PC-9 (cell line): ENCODE measurements at places on chromosomes 6 and 20. TPM values are rescaled to one million over a fixed set of nuclear protein-coding genes. Genes with fewer than 3 reads are reported as not detected.

The MACROD2 gene
- total RNA-seq: 8.5 and 11.4 TPM in 2 replicates

DNA sequence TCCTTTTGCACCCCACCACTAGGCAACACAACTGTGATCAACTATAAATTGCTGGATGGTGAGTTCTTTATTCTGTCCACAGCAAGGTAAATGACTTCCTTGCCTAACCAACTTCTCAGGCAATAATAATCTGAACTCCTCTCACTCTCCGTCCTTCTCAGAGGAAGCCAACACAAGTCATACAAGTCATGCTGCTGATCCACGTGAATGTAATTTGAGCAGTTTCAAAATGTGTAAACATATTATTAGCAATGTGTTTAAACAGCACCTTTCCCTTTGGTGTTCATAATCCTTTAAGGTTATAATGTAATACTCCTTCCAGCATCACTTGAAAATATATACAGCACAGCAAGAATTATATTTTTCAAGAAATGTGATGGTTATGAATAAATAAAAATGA is 127.9 kb downstream of the QRSL1 start:
- H3K4me1 ChIP-seq: peaks cover 5% of the 10 kb centered on the region; the same call in 1 of the 2 replicates
- no peak overlapping the region for H3K27ac ChIP-seq
- H3K36me3 ChIP-seq: no peaks in the 10 kb centered on the region

The TSHZ2 gene
- total RNA-seq: not detected in 2 replicates

GRCh38 chr6:164345327-164345726 is 930.8 kb downstream of the QKI start:
- no peak overlapping the region for H3K4me3 ChIP-seq
- DNase-seq: no peak
- no peak overlapping the region for H3K27ac ChIP-seq
- peaks cover 16% of the 10 kb centered on the region; the same call in 1 of the 2 replicates for H3K27me3 ChIP-seq
- H3K36me3 ChIP-seq: no peaks in the 10 kb centered on the region
- H3K4me1 ChIP-seq: no peaks in the 10 kb centered on the region

The B3GALT4 gene
- 10.3 and 12.8 TPM in 2 replicates for total RNA-seq

- H3K27me3 ChIP-seq: no peaks in the 10 kb centered on the region
- H3K4me3 ChIP-seq: no peak overlapping the region
- H3K27ac ChIP-seq: no peak overlapping the region
Measured at GRCh38 chr6:90534337-90535025, 52.4 kb downstream of the MAP3K7 start.

DNA sequence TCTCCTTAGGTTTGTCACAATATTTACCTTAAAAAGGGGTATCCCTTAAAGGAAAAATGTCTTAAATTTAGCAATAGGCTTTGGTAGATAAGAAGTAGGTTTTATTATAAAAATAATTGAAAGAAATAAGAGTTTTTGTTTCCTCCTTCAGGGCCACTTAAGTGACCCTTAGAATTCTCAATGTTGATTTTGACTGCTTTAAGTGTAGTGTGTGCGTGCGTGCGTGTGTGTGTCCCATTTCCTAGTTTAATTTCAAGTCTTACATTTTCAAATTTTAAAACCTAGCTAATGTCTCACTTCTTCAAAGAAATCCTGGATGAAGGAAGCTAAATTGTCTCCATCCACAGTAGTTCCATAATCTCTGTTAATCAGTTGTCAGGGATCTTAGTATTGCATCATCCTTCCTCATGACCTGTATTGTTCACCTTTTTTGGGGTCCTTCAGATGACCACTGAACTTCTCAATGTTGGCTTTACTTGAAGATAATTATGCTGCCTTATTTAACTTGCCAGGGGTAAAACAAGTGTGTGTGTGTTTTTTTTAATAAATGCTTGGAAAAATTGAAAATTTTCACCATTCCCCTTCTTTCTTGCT is 50.7 kb upstream of the TFB1M start:
- no peak for DNase-seq
- H3K4me1 ChIP-seq: no peaks in the 10 kb centered on the region
- H3K4me3 ChIP-seq: no peak overlapping the region
- H3K36me3 ChIP-seq: no peaks in the 10 kb centered on the region
- no peak overlapping the region for H3K27ac ChIP-seq

GRCh38 chr6:41460742-41461336 is 85.3 kb upstream of the FOXP4 start:
- H3K27me3 ChIP-seq: peaks cover 7% of the 10 kb centered on the region; the same call in 1 of the 2 replicates
- peaks cover 11% of the 10 kb centered on the region for H3K4me1 ChIP-seq
- DNase-seq: no peak
- no peak overlapping the region for H3K4me3 ChIP-seq
- H3K27ac ChIP-seq: no peak overlapping the region
- H3K36me3 ChIP-seq: no peaks in the 10 kb centered on the region

The SLPI gene
- total RNA-seq: 55.1 and 111 TPM in 2 replicates

The SMIM28 gene
- total RNA-seq: not detected in 2 replicates

DNA sequence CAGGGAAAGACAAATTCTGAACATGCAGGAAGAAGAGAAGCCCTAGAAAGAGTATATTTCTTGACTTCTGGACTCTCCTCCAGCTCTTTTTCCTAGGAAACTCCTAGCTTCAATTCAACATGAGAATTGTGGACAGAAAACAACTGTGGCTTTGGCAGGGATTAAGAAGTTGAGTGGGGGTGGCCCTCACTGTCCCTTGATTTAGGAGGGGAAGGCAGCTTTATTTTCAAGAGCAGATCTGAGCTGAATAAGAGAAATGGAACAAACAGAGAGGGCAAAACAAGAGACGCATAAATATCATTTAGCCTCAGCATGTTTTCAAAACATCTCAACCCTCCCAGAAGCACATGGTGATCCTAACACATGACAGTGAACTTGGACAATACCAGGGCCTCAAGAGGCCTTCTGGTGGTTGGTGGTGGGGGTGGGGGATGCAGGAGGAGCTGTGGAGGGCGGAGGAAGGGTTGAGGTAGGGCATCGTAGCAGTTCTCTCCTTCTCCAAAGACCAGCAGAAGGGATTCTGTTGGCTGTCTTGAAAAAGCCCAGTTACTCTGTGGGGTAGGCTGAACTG is 21.1 kb upstream of the TAGAP start:
- no peak overlapping the region for H3K27ac ChIP-seq
- H3K4me1 ChIP-seq: no peaks in the 10 kb centered on the region
- no peaks in the 10 kb centered on the region for H3K36me3 ChIP-seq
- H3K4me3 ChIP-seq: no peak overlapping the region
- H3K27me3 ChIP-seq: peaks cover 61% of the 10 kb centered on the region

GRCh38 chr20:46757754-46758678 is 48.6 kb downstream of the SLC2A10 start:
- no peaks in the 10 kb centered on the region for H3K36me3 ChIP-seq
- peak; percentile 55 for DNase-seq
- no peak overlapping the region for H3K27ac ChIP-seq
- no peaks in the 10 kb centered on the region for H3K4me1 ChIP-seq
- no peak overlapping the region for H3K4me3 ChIP-seq
- no peaks in the 10 kb centered on the region for H3K27me3 ChIP-seq

The MRPS18A gene
- total RNA-seq: 49.1 and 54.8 TPM in 2 replicates

DNA sequence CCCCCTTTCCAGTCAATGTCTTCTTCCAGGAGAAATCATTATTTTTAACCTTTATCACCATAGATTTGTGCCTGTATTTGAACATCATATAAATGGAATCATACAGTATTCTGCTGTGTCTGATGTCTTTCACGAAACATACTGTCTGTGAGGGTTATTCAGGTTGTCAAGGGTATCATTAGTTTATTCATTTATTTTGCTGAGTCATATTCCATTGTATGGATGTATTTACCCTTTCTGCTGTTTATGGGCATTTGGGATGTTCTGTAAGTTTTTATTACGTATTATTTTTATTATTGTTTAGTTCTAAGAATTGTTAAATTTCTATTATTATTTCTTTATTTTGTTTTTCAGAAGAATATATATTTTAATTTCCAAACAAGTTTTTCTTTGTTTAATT is 22.0 kb downstream of the DNPH1 start:
- no peak overlapping the region for H3K27ac ChIP-seq
- no peak for DNase-seq
- no peaks in the 10 kb centered on the region for H3K36me3 ChIP-seq
- H3K27me3 ChIP-seq: no peaks in the 10 kb centered on the region
- H3K4me1 ChIP-seq: no peaks in the 10 kb centered on the region; the same call in 1 of the 2 replicates
- no peak overlapping the region for H3K4me3 ChIP-seq

DNA sequence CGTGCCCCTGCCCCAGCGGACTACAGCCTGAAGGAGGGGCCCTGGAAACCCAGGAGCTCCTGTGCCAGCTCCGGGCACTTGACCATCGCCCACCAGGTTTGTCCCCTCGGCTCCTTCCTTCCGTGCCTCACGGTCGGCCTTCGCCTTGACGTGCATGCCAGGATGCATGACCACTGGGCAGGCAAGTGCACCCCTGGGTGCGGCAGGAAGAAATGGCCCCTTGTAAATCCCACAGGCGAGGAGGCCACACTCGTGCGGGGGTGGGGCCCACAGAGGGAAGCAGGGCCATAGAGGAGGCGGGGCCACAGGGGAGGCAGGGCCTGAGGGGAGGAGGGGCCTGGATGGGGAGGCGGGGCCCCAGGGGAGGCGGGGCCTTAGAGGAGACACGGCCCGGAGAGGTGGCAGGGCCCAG is 81.7 kb downstream of the YTHDF1 start:
- H3K4me3 ChIP-seq: no peak overlapping the region
- H3K27me3 ChIP-seq: peaks cover 84% of the 10 kb centered on the region
- H3K36me3 ChIP-seq: no peaks in the 10 kb centered on the region

GRCh38 chr6:158086504-158087223 is 81.4 kb downstream of the SERAC1 start:
- no peak overlapping the region for H3K4me3 ChIP-seq
- H3K4me1 ChIP-seq: no peaks in the 10 kb centered on the region
- no peaks in the 10 kb centered on the region for H3K27me3 ChIP-seq
- no peak overlapping the region for H3K27ac ChIP-seq

DNA sequence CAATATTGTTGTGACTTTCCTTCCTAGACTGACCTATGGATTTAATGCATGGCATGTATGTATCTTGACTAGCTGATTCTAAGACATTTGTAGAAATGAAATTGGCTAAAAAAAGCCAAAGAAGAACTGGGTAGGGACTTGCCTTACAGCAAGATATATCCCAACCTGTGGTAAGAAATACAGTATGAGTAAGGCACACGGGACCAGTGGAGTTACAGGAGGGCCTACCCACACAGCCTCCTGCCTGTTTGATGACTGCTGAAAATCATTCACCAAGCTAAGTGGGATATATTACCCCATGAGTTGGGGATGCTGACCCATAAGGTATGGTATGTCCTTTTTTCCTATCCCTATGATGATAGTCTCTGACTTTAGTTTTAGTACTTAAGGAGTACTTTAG is 112.2 kb downstream of the INSM1 start:
- H3K36me3 ChIP-seq: no peaks in the 10 kb centered on the region
- no peak for DNase-seq
- H3K4me3 ChIP-seq: no peak overlapping the region

DNA sequence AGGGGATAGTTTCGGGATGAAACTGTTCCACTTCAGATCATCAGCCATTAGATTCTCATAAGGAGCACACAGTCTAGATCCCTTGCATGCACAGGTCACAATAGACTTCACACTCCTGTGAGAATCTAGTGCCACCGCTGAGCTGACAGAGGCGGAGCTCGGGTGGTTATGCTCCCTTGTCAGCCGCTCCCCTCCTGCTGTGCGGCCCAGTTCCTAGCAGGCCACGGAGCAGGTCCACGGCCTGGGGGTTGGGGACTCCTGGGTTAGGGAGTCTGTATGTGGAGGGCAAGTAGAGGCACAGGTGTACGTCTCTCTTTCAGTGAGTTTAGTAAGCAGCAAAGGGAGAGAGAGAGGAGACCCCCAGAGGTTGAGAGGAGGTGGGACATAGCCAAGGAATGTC is 30.5 kb upstream of the MDFI start:
- H3K27ac ChIP-seq: no peak overlapping the region
- H3K4me1 ChIP-seq: no peaks in the 10 kb centered on the region
- H3K36me3 ChIP-seq: no peaks in the 10 kb centered on the region
- no peak for DNase-seq
- no peak overlapping the region for H3K4me3 ChIP-seq
- no peaks in the 10 kb centered on the region for H3K27me3 ChIP-seq

The DEFB127 gene
- not detected in 2 replicates for total RNA-seq
